ENCODE measurements at places on chromosomes 5 and 9. TPM values are rescaled to one million over a fixed set of nuclear protein-coding genes. Genes with fewer than 3 reads are reported as not detected.

Gene SMIM33
- not detected for total RNA-seq

Gene PCDHGA6
- total RNA-seq, result 0.20 TPM

Gene PCDHGB5
- 3.1 TPM for total RNA-seq

Gene PRRC2B
- total RNA-seq, result 275 TPM

Gene PCDHB11
- not detected for total RNA-seq

DNA sequence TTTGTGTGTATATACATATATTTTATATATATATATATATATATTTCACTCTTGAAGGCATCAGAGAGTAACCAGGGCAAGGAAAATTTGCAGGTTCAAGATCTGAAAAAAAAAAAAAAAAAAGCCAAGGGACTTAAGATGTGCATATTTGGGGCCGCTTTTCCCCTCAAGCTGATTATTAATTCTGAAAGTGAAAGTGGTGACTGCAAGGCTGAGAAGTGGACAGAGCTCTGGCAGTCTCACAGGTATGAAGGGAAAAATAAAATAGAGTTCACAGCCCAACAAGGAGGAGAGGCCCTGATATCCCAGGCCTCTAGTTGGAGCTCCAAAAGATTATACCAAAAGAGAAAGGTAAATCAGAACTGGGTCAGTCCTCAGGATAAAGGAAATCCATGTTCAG, 234.4 kb upstream of the GAS1 start:
- no peak for DNase-seq

- peak; percentile 35 for DNase-seq
Observed at GRCh38 chr9:112925058-112925641, 34.5 kb upstream of the SLC46A2 start.

DNA sequence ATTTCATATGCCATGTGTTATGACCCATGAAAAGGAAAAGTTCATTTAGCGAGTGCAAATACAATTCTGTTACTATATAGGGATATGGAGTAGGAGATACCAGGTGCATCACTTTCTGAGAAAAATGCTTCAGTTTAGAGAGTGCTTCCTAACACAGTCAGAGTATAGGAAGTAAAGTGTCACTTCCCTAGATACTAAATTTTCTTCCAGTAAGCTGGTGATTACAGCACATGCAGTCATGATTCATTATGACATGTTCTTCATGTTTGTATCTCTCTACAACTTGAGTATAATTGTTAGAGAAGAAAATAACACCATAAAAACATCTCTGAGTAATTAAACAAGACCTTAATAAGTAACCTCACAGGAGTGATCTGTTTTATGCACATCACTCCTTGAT, 837.0 kb downstream of the DNAH5 start:
- no peak for DNase-seq

DNA sequence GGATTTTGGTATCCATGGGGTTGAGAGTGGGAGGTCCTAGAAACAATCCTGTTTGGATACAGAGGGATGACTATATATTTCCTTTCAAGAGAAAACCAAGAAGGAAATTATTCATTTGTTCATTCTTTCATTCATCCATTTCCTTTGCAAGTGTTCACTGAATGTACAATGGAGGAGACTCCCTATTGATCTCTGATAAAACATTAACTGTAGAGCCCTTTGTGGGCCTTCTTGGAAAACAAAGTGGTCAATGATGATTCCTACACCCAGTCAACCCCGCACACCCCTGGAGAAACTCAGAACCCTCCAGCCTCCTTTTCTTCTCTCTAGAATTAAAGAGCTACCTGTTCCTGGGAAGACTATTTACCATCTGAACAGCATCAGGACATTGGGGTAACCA, 247.3 kb downstream of the AUH start:
- DNase-seq, result no peak

- DNase-seq, result no peak
Observed at GRCh38 chr5:156153602-156154001, 173.4 kb upstream of the SGCD start.

- DNase-seq, result no peak
Observed at GRCh38 chr9:16043756-16044578, 491.1 kb downstream of the CCDC171 start.

Measured in natural killer cell (primary cell).